ENCODE measurements at places on chromosomes 13 and 19.

DNA sequence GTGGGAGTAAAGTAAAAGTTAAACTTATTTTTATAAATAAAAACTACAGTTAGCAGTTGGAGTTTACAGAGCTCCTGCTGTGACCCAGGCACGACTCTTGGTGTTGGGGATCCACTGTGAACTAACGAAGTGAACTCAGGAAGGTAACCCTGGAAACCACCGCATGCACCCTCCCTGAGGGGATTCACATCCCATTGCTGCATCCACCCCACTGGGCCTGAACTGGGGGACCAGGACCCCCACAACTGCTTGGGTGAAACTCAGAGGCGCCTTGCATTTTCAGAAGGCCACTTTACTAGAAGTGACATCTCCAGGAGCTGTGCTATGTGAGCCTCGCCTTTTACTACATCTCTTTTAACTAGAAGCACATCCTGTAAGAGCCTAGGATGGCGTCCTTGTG, 166.4 kb downstream of the TEX29 start:
- DNase-seq: no peak

- peak; percentile 51 for DNase-seq
These were observed 5.5 kb downstream of the SLC15A1 start for GRCh38 chr13:98746968-98747367.

DNA sequence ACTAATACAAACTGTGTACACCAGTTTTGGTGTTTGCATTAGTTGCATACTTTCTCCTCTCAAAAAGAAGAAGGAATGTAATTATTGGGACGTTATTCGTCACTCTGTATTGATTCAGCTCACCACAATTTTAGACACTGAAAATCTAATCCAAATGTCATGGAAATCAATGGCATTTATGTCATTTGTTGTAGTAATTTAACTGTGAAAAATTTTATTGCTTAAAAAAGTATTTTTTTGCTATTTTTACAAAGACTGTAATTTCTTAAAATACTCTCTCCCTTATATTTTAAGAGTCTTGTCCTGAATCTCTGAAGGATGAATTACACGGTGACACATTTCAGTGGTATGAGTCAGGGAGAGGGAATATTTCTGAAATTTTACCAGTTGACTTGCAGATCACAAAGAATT, 2117.6 kb downstream of the PCDH9 start:
- peak; percentile 47 for DNase-seq

- no peak for DNase-seq
These were observed 85.6 kb downstream of the GNG7 start for GRCh38 chr19:2616741-2617392.

GRCh38 chr13:32117701-32118100, 86.1 kb downstream of the FRY start:
- peak; percentile 16 for DNase-seq

DNA sequence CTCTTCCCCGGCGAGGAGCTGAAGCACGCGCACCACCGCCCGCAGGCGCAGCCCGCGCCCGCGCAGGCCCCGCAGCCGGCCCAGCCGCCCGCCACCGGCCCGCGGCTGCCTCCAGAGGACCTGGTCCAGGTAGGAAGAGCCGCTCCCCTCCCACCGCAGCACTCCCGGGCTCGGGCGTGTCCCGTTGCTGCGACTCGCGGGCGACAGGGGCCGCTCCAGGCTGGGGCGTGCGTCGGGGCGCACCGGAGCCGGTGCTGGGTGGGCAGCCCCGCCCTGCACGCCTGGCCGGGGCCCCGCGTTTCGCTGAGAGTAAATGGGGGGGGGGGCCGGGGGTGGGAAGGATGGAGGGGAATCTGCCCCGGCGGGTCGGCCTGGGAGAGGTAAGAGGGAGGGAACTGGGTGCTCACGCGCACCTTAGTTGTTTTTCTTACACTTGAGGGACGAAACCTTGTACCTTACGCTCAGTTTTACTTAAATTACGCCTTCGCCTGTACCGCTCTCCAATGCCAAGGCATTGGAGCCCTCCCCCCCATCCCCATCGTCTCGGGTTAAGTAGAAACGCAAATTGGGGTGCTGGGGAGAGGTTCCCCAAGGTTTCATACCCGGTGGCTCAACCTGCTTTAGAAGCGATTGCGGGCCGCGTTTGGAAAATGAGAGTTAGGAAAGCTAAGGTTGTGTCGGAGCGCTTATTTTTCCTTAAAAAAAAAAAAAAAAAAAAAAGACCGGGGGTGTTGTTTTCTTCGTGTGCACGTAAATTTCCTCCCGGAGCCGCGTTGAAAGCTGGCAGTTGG, 850 bp downstream of the KLF5 start:
- peak; percentile 55 for DNase-seq

DNA sequence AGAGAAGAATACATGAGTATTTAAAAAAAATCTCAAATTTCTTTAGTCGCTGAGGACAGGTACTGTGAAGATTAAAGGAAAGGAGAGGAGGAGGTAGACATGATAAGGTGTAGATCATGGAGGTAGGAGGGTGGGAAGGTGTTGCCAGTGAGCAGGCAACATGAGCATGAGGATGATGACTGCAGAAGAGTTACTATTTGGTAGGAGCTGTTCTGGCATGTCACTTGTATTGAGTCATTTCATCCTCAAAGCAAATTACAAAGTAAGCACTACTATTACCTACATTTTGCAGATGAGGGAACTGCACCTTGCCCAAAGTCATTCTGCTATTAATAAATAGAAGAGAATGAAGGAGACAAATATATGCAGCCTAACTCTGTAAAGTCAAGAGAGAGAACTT, 435.8 kb upstream of the KLF12 start:
- no peak for DNase-seq

- no peak for DNase-seq
These were observed 19.5 kb downstream of the COMP start for GRCh38 chr19:18771328-18772242.

- no peak for DNase-seq
These were observed 11.7 kb upstream of the OVOL3 start for GRCh38 chr19:36099166-36099785.

GRCh38 chr19:30682999-30683536, 310.9 kb downstream of the ZNF536 start:
- peak; percentile 85 for DNase-seq

DNA sequence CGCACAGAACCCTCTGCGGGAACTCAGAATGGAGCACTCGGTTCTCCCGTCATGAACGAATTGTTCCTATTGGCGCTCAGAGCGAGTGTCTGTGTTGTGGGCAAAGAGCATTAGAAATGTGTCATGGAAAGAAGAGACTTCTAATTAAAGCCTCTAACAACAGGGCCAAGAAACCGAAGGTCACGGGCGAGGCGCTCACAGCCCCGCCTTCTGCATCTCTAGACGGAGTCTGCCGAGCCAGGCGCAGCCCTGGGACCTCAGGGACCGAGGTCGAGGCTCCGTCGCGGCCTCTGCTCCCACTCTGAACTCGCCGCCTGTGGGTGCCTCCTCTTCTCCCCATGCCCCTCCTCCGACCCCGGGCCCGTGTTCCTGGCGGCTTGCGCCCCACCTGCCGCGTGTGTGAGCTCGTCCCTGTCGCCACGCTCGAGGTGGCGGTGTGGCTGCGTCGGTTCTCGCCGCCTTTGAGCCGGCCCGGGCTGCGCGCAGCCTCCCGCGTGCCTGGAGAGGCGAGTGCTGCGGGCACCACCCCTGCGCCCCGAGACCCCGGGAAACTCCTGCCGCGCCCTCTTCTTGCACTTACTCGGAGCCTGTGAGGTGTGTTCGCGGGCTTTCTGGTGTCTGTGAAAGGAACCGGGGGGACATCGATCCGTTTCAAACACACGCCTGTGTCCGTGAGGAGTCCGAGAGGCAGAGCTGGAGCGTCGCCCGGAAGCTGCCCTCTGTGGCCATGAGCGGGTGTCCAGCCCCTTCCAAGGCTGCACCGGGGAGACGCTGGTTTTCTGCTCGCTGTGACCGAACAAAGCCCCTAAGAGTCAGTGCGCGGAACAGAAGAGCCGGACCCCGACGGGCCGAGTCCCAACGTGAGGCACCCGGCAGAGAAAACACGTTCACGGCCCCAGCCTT, 45.4 kb upstream of the SPACA7 start:
- DNase-seq: no peak

DNA sequence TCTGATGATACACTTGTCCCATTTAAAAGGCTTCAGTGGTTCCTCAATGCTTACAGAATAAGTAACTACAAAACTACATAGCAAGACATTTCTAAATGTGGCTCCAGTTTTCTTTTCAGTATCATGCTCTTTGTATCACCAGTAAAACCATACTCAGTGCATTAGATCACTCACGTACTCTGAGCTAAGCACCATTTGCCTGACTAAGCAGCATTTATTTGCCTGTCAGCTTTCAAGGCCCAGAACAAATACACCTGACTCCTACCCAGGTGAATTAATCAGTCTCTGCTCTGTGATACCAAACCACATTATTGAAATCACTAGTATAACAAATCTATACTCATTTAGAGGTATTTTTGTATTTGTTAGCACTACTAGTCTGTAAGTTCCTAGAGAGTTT, 47.4 kb upstream of the PCDH20 start:
- DNase-seq: no peak

DNA sequence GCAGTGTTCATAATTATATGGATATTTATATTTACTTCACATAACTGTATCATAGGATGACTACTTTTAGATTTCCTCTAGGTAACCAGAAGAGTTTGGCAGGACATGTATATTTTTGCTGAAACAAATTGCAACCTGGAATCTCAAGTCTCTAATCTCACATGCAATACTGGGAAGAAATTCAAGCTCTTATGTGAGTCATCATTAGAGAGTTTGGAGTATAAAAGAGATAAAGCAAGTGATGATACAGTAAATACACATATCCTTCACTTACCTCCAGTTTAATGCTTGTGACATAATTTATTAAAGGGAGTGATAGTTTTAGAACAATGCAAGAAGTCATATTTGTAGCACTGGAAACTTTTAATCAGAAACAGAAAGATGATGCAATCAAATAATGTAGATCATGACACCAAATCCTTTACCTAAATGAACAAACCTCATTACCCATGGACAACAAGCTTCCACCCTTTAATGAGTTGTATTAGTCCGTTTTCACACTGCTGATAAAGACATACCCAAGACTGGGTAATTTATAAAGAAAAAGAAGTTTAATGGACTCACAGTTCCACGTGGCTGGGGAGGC, 15.8 kb upstream of the OR7A17 start:
- peak; percentile 8 for DNase-seq

DNA sequence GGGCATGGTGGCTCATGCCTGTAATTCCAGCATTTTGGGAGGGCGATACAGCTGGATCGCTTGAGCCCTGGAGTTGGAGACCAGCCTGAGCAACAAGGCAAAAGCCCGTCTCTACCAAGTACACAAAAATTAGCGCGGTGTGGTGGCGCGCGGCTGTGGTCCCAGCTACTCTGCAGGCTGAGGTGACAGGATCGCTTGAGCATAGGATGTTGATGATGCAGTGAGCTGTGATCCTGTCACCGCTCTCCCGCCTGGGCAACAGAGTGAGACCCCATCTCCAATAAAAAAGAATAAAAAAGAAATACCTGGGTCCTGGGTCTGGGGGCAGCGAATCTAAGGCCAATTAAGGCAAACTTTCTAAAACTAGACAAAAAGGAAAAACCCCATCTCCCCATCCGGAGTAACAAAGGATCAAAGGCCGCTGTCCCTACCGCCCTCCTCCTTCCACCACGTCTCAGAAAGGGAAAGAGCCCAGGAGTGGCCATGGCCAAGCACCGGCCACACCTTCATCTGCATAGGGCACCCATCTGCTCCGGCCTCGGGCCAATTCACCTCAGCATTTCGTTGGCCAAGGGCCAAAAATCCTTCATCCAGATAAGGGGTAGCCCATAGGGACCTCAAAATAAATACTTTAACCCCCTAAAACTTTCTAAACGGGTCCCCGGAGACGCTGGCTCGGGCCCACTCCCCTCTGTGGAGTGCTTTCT, 851 bp downstream of the ZNF320 start:
- DNase-seq: peak; percentile 32

- DNase-seq: peak; percentile 23
These were observed 2.9 kb downstream of the CGB3 start for GRCh38 chr19:49020931-49021895.

GRCh38 chr19:10270616-10271394, at the start of gene ICAM1:
Gene ICAM1, plus strand, starts transcription at chr19:10271120. Its CDS starts 40 bp downstream, at chr19:10271160.
- peak; percentile 92 for DNase-seq

- no peak for DNase-seq
These were observed 50.3 kb upstream of the CLDN10 start for GRCh38 chr13:95502216-95502615.

- peak; percentile 95 for DNase-seq
These were observed 8.6 kb downstream of the KDM4B start for GRCh38 chr19:4977299-4978174.

GRCh38 chr19:41424335-41425173, 2.6 kb downstream of the B3GNT8 start:
- no peak for DNase-seq

DNA sequence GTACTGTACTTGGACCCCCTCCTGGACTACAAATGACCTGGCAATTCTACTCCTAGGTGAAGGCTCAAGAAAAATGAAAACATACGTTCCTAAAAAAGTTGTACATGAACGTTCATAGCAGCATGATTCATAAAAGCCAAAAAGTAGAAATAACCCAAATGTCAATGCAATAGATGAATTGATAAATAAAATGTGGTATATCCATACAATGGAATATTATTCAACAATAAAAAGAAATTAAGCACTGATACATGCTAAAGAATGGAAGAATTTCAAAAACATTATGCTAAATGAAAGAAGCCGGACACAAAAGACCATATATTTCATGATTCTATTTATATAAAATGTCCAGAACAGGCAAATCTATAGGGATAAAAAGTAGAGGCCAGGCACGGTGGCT, 9.5 kb downstream of the ZNF432 start:
- DNase-seq: no peak

DNA sequence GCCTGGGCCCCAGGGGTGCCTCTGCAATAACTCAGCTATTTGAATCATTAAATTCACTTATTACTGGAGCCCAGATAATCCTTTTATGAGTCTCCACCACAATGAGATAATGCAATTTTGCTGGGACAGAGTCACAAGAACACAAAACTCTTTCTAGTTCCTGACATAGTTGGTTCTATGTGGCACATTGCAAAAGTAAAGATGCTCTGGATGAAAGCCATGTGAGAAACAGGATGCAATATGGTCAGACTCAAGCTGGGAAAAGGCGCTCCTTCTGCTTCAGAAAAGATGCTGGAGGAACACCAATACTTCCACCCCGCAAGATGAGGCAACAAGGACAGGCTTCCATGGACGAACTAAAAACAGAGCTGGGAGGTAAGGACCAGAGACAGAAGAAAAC, 5.7 kb downstream of the ANKRD27 start:
- DNase-seq: peak; percentile 10

Measured in iris pigment epithelial cell (primary cell).